ENCODE measurements at places on chromosomes 4 and X.

- DNase-seq: no peak
Measured at GRCh38 chr4:110737931-110738330, 115.1 kb upstream of the PITX2 start.

DNA sequence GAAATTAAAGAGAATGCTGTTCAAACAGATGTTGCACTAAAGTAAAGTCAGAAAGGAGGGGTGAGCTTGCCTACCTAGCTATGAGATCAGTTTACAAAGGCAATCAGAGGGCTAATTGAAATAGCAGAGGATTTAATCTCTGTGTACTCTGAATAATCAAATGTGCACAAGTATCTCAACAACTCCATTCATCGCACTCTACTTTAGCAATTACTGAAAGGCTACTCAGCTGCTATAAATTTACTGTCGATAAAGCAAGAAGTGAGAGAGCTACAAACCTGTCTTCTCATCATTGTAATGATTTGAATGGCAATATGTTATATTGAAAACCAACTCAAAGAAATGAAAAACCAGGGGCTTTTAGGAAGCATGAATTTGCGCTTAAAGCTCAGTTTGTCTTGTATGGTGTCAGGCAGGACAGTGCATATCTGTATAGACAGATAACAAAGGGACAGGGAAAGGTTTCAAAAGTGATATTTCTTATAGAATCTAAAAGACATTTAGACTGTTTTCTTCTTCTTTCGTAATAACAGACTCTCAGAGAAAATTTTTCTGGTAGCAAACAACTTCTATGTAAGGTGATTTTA, 34.8 kb downstream of the GC start:
- DNase-seq: no peak

DNA sequence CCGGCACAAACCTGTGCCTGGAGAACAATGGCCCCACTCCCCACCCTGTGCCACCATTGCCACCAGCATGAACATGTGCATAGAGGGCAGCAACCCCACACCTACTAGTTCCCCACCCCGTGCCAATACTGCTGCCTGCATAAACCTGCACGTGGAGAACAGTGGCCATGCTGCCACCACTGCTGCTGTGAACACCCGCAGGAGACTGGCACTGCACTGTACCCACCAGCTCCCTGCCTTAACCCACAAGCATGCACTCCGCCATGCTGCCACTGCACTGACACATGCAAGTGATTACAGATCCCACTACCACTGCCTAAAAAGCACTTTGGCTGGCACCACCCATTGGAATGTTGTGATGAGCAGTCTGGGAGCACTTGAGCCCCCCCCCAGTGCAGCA, 77.3 kb downstream of the NAA11 start:
- DNase-seq: no peak

DNA sequence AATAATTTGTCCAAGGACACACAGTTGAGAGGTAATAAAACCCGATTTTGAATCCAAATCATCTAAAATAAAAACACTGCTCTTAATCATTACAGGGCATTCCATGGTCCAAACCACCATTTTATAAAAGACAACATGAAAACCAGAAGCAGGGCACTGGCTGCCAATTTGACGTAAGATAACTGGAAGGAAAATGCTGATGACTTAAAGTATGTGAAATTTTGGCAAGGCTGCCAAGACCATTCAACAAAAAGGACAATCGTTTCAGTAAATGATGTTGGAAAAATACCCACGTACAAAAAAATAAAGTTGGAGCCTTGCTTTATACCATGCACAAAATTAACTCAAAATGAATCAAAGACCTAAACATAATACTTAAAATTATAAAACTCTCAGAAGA, 344.4 kb downstream of the RAPGEF2 start:
- DNase-seq: no peak

DNA sequence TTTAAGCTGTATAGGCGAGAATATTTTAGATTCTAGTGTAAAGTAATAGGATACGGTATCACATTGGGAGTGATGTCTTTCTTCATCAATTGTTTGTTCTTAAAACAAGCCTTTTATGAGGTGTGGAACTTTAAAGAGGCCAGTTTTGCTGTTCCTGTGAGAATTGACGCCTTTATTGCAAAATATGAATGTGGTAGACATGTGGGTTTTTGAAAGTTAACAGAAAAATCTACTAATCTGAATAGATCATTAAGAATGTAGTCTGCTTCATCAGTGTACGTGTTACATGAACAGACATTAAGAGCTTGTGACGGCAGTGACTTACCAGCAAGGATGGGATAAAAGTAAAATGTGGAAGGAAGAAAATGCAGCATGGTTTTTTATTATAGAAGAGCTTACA, 63.8 kb downstream of the STOX2 start:
- DNase-seq: no peak

DNA sequence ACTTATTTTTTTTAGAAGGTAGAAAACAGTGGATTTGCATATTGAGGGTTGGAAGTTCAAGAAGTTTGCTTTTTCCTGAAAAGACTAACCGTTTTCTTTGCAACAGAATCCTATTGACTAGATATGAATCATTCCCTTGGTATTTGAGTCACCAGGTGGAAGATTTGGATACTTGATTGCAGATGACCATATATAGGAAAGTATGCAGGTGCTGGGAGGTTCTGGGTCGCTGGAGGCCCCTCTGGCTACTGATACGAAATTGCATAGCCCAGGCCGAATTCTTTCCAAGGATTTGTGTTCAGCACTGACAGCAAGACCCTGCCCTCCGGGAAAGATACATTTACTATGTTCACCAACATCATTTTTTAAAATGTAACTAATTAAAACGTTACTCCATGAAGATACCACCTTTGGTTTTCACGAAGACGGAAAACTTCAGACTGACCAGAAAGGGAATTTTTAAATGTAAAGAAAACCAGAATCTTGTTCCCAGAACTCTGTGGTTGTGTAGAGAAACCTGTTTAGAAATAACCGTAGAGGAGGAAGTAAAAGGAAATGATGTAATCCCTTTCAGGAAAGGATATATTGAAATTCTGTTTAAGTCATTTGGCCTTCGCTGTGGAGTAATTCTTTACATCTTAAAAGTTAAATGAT, 946 bp downstream of the ANXA3 start:
- DNase-seq: no peak
